GM13977 (cell line): ENCODE measurements at places on chromosomes 1 and 21.

- no peak for DNase-seq
Observed at GRCh38 chr1:29520571-29521437, 284.5 kb downstream of the PTPRU start.

GRCh38 chr1:209367061-209367772 is 216.3 kb upstream of the CAMK1G start:
- no peak for DNase-seq

- DNase-seq: no peak
Observed at GRCh38 chr1:234874291-234875288, 254.0 kb downstream of the TOMM20 start.

DNA sequence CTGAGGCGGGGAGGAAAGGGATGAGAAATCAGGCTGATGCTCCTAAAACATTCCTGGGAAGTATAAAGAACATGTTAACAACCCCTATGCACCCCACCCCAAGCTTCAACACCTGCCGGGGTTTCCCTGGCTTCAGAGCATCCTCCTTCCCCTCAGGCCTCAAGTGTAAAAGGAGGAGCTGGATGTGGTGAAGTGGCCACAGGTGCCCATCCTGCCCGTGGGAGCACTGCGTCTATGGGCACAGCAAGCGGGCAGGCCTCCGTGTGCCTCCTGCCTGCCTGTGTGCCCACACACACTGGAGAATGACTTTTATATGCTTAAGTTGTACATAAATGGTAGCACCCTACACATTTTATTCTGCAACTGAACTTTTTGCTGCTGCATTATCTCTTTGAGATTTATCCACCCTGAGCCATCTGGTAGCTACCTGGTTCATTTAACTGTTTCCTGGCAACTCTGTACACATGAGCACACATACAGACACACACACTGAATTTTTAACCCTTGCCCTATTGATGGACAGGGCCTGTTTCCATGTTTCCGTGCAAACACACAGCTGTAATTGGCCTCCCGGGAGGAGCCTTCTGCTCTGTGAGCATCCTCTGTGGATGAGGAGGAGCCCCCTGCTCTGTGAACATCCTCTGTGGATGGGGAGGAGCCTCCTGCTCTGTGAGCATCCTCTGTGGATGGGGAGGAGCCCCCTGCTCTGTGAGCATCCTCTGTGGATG is 13.4 kb upstream of the FTCD start:
- no peak for DNase-seq

- DNase-seq: no peak
Observed at GRCh38 chr21:16590186-16590585, 860.4 kb downstream of the USP25 start.

DNA sequence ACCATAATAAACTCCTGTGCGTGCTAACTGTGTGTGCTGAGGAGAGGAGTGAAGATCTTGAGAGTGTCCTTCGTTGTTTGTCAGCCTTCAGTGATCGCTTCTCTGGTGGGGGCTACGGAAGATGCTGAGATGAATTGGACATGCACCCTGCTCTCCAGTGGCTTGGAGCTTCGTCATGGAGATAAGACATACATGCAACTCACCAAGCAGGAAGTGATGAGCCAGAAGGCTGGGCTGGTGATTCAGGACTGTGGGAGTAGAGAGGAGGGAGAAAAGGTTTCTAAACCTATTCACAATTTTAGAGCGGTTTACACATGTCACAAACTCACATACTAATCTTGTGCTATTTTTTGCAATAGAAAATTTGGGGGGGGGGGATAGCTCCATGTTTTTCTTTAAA is 128.9 kb upstream of the ADAR start:
- DNase-seq: no peak

DNA sequence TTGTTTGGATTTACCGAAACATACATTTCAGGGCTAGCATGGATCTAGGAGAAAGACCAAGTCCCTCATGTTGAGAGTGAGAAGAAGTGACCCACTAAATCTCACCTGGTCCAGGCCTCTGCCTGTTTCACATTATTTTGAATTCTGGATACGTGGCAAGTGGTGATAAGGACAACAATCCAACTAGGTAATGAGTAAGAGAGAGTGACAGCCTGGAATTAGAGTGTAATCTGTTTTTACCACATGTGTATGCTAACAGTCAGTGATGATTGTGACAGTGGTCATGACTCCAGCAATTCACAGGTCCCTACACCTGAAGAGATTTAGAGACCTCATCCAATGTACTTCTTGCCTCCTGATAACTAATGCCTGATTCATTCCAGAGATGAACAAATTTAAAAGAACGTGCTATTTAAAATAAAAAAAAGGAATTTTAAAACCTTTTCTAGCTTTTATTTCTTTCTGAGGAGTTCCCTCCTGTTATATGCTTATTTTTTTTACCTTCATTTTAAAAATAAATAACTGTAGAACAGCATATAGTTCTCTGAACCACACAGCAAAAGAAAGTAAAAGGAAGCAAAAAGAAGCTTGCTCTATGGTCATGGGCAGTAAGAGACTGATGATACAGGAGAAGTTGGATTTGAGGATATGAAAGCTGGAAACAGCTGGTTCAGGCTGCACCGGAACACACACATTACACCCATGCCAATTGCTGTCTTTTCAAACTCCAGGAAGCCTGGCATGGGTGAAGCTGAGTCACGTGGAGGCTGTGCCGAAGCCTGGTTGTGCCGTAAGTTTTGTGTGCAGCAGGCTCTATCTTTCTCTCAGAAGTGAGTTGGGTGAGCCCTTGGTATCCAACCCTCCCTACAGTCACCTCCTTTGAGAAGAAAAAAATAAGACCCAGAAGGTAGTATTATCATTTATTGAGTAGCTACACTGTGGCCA is 14.7 kb downstream of the C1orf116 start:
- DNase-seq: no peak

- no peak for DNase-seq
Observed at GRCh38 chr1:57874418-57874877, 450.6 kb upstream of the DAB1 start.

GRCh38 chr1:204367956-204368355 is 8.2 kb upstream of the PLEKHA6 start:
- no peak for DNase-seq

- no peak for DNase-seq
Observed at GRCh38 chr1:242522996-242523718, 1.3 kb downstream of the PLD5 start.

GRCh38 chr1:11138952-11139351 is 39.3 kb upstream of the EXOSC10 start:
- no peak for DNase-seq

DNA sequence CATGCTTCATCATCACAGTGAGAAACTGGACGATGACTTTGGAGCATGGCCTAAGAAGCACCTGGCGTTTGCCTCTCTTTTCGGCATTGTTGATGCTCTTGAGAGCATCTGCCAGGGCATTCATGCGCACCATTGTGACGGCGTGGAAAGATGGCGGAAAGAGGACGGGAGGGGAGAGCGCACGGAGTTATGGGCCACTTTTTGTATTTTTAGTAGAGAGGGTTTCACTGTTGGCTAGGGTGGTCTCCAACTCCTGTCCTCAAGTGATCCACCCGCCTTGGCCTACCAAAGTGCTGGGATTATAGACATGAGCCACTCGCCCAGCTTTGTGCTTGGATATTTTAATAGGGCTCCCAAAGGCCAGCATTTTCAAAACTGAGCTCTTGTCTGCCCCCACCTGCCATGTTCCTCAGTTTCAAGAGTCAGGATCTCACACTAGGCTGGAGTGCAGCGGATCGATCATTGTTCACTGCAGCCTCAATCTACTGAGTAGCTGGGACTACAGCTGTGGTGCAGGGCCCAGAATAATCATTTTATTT is 5.3 kb downstream of the RPS8 start:
- no peak for DNase-seq

DNA sequence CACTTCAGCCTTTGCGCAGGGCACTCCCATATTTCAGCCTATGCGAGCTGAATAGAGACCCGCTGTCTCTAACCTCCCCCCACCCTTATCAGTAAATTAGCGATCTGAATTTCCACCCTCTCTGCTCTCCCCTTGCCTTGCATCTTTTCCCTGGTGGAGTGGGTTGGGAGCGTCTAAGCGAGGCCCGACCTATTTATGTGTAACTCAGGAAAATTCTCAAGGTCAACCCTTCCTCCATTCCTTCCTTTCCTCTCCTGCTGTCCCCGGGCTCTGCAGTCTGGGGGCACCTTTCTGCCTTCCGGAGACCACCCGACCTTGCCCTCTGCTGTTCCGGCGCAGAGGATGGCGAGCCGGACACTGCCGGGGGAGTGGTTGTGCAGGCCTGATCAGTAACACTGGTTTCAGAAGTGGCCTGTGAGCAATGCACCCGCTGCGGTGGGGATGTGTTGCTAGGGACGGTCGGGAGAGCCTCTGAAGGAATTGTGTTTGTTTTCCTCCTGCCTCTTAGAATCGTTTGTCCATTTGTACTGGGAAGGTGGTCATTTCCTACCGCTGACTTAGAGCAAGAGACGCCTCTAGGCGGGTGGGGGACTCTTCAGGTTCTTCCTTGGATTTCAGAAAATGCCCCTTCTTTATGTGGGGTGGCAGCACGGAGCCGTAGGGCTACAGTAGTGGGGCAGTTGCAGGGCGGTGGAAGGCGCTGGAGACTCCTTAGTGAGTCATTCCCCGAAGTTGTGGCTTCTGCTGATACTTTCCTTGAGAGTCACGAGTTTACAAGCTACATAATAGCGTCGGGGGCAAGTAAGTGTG is 513 bp downstream of the MGST3 start:
- peak; percentile 31 for DNase-seq

DNA sequence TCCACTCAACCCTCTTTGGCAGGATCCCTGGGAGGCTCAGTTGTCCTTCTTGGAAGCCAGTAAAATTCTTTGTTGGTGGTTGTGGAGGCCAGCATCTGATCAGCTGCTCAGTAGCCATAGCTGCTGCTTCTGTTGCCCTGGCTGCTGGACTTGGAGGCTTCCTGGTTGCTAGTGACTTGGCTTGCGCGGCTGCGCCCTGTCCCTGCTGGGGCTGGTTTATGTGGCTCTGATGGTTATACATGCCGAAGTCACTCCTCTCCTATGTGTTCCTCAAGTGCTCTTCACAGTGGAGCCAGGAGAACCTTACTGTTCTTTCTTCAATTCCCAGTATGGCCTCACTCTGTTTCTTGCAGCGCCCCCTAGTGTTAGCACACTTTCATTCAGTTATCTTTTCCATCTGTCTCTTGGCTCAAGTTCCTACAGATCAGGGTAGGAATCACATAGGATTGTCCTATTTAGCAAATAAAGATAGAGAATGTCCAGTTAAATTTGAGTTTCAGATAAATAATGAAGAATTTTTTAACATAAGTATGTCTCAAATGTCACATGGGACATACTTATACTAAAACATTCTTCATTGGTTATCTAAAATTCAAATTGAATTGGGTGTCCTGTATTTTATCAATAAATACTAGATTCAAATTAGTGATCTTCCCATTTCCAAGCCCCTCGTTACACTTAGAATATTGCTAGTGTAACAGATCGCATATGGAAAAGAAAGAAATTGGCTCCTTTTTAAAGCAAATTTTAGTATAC is 176.5 kb downstream of the TGFB2 start:
- peak; percentile 39 for DNase-seq

DNA sequence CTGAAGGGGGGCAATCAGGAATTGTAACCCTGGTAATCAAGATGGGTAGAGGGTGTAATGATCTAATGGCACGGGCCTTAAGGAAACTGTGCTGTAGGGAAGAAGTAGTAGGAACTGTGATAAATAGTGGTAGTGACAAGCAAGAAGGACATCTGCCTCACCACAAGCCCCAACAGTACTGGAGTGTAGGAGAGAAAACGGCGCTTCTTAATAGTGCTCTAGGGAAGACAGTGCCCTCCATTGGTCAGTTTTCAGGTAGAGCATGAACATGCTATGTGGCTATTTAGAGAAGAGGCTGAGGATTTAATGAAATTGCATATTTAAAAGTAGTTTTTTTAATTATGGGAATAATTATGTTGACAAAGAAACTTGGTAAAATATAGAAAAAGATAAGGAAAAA is 32.2 kb downstream of the SLC30A7 start:
- no peak for DNase-seq

DNA sequence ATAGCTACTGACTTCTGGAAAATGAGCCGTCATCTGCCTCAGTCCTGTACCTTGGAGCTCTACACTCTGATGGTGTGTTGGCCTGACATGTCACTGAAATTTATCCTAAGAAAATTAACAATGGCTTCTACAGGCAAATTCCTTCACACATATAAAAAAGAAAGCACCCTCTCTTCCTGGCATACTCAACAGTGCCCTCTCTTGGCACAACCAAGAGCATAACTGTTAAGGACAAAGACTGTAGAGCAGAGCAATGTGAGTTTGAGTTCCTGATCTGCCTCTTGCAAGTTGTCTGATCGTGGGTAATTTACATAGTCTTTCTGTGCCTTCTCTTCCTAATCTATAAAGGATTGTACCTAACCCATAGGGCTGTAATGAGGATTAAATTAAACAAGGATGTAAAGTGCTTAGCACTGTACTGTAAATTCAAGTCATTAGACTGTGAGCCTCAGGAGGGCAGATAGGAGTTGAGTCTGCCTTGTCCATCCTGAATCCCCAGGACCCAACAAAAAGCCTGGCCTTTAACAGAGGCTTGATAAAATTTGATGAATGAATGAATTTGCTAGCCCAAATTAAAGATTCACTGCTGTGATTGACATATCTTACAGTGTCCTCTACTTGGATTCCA is 83.5 kb downstream of the SYF2 start:
- DNase-seq: peak; percentile 60

DNA sequence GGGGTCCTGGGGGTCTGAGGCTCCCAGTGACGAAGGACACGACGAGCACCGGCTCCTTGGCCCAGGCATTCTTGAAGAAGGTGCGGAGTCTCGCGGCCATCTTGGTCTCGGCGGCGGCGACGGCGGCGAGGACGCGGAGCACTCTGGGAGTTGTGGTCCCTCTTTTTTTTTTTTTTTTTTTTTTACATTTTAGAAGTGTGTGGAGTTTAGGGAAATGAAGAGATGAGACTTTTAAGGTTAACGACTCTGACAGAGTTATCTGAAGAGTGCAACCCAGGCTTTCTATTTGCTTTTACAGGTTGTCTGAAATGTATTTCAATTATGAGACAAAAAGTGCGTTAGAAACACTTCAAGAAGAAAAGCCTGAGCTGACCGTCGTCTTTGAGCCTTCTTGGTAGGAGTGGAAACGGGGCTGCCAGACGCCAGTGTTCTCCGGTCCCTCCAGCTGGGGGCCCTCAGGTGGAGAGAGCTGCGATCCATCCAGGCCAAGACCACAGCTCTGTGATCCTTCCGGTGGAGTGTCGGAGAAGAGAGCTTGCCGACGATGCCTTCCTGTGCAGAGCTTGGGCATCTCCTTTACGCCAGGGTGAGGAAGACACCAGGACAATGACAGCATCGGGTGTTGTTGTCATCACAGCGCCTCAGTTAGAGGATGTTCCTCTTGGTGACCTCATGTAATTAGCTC is 9.7 kb downstream of the OR2B11 start:
- DNase-seq: no peak

DNA sequence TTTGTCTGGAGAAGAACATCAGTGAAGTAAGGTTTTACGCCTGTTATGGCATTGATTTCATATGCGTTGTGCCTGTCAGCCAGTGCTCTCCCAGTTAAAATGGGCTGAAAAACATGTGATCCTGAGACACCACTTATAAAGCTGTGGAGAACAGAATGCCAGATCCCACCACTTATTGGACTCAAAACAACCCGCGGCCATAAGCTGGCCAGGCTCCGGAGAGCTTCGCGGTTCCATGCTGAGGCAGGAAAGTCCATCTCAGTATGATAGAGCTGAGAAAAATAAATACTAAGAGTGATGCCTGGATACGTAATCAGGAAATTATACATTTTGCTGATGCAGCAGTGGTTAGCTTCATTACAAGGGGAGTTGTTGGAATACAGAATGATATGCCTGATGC is 5.1 kb downstream of the APOBEC4 start:
- DNase-seq: no peak
